ENCODE measurements at places on chromosomes 11 and 22.

GRCh38 chr22:22816171-22816514, 71.5 kb upstream of the IGLL5 start:
- DNase-seq: no peak

- no peak for DNase-seq
These were observed 253.3 kb upstream of the ISX start for GRCh38 chr22:34812631-34813030.

DNA sequence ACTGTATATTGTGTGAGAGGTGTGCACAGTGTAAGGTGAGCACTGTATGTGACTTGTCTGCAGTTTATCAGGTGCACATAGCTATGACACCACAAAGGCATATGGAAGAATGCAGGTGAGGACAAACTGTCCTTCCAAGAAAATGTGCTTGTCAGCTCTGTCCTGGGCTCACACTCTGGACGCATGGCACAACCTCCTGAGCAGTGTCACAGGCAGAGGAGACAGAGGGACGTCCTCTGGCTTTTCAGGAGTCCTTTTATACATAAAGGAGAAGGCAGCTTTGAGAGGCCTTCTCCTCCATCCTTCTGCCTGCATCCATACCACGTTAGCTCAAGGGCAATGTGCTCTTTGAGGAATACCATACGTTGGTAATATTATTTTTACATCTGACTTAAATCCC, 7.5 kb upstream of the MYOD1 start:
- DNase-seq: no peak

DNA sequence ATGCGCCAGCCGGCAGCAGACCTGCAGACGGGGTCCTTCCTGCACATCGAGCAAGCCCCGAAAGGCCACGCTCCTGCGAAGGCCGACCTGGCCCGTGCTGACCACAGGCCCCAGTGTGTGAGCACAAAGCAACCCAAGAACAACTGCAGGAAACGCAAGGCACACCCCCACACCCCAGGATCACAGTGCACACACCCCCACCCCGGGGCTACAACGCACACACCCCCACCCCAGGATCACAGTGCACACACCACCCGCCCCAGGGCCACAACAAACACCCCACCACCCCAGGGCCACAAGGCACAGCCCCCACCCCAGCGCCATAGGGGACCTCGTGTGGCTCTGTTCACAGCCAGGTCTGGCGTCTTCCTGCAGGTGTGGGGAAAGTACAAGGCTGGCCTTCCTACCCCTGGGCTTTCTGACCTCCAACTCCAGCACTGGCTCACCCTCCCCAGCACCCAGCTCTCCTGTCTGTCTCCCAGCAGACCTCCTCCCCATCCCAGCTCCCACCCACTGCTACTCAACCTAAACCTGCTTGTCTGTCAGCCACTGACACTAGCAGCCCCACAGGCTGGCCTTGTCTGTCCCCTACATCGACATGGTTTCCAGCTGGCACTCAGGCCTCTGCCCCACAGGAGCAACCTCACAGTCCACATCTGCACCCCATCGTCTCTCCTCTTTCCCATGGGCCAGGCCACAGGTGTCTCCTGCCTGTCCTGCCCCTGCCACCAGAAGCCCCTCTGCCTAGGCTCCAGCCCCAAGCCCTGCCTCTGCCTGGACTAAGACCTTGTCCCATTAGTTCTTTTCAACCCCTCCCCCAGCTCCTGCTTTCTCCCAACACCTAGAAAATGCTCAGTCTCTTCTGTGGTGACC, 20.5 kb upstream of the EFCAB6 start:
- no peak for DNase-seq

DNA sequence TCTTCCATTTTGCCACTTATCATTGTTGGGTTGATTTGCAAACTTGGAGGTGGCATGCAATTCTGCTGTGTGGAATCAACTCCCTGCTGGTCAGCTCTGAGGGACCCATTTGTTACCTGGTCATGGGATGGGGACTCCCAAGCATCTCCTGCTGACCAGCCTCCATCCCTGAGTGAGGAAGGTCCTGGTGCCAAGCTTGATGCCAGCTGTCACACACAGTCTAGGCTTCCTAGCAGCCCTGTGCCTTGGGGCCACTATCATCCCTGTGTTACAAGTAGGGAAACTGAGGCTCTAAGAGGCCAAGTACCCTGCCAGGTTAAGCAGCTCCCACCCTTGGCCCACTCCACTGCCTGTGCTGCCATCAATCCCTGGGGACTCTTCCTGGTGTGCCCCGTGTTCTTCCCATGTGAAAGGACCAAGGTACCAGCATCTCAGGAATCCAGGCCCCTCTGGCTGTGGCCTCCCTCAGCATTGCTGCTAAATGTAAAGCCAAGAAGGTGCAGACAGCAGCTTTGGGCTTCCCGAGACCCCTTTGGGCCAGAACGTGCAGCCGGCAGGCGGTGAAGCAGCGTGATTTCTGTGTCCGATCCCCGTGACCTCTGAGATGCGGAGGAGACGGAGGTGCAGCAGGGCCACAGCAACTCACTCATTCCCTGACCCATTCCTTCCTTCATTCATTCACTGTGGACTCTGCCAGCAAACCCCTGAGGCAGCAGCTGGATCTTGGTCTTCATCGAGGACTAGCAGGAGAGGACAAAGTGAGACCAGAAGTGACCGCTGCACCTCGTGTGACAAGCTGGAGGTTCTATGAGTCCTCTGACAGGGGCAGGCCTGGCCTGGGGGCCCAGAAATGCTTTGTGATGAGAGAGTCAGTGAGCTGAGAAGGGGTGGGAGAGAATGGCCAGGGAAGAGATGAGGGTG, 49.7 kb downstream of the MYEOV start:
- no peak for DNase-seq

DNA sequence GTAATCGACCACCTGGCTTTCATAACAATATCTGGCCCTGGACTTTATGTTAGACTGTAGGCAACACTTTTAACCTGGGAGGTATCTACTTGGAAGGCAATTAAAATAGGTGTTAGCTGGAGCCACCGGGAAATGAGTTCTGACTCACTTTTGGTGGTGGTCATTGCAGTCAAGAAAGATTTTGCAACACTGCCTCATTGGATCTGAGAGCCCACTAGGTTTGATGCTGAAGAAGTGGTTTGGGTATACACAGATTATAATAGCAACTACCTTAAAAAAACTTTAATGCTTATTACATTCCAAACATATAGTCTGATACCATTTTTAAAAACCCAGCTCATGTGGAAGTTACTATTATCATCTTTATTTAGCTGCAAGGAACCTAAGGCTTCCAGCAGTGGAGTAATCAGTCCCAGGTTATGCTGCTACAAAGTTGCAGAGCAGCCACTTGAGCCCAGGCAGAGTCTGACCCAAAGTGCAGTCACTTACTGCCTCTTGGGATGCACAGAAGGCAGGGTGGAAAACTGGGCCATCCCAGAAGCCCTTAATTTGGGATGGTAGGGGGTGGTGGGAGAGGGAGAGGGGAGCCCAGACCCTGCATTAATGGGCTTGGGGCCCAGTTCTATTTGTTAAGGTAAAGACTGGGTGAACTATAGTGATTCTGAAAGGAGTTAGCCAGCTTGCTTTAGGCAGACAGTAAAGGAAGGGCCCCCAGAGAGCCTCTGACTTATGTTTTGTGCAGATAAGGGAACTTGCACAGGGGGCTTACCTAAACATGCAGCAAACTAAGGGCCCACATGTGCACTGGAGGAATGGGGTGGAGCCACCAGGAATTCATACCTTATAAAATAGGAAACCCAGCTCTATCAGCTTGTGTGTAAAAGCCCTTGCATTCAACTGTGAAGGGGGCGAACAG, 149.4 kb downstream of the SNX19 start:
- DNase-seq: no peak

DNA sequence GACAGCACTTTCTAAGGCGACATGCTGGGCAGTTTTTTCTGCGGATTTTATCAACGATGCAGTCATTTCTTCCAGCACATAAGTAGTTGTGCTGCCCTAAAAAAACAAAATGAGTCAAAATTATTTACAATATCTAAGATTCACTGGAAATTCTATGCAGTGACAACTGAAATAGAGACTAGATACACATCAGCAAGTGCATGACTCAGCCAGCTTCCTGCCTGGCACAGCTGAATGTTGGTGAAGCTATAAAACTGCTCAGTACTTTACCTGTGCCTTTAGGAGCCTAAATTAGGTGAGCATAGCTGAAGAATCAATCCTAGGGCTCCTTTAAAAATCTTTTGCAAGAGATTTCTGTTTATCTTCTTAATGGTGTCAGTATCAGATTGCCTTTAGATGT, 37.8 kb downstream of the PGR start:
- DNase-seq: no peak

- DNase-seq: no peak
These were observed 77.8 kb upstream of the GDPD4 start for GRCh38 chr11:77379253-77379652.

DNA sequence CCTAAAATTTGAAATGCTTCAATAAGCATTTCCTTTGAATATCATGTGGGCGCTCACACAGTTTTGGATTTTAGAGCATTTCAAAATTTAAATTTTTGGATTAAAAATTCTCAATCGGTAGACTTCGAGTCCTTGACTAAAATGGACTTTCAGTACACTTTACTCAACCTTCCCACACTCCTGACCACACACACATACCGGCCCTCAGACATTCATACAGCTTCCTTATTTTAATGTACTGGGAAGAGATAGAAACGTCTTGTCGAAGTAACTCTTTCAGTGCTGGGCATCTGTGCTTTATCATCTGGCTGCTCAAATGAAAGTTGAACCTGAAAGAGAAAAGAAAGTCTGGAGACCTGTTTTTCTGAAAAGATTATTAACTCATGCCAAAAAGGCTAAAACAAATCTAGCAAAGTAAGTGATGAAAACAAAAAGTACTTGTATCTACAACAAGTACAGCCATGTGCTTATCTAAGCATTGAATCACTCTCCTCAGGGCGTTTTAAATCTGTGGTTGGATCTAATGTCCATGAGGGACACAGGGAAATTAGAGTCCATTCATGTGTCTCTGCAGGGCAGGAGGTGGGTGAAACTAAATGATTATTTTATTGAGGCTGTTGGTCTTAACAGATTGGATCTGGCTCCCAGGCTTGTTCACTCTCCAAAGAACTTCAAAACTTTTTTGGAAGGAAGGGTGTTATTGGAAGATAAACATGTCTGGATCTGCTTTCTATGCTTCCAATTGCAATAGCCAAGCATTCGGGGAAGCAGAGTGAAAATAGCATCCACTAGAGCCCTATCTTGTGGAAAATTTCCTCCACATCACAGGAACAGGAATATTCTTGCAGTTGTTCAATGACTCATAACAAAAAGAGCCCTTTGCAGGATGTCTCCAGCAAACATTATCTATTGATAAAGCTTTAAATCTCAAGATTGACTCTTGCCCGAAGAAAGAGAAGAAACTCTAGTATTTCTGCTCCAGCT, 47.0 kb downstream of the CARD18 start:
- DNase-seq: no peak

DNA sequence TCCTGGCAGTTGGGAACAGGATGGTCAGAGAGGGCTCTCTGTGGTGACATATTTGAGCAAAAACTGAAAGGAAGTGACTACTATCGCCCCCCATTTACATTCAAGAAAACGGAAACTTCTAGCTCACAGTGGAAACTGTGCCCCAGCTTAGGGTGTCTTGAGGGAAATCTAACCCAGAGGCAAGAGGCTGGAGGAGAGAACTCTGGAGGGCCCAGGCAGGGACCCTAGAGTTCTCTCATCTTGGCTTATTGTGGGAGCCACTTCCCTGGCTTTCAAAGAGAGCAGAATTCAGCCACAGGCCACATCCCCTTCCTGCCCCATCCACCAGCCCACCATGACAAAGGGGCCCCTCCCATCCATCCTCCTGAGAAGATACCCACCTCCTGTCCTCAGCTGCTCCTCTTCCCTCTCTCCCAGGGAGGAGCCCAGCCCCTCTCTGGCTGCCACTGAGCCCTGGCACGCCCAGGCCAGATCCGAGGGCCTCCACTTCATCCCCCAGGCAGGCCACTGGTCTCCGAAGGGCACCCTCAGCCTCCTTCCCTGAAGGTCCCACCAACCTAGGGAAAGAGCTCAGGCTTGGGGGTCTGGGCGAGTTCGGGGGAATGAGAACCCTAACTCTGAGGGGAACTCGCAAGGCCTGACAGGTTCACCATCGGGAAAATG, 1.6 kb upstream of the TMPRSS13 start:
- DNase-seq: no peak

DNA sequence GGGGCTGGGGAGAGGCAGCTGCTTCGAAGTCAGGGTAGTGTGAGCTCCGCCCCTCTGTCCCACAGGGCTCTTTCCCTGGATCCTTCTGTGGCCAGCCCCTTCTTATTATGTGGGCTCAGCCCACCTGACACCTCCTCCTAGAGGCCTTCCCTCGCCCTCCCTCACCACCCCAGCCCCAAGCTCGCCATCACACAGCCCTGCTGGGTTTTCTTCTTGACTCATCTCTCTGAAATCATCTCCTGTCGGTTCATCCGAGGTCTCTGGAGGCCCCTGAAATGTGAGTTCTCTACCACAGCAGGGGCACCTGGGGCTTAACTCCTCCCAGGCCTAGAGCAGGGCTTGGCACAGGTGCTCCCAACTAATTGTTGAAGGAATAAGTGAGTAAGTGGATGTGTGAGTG, 65.2 kb downstream of the CACNA1I start:
- DNase-seq: no peak

GRCh38 chr11:46527591-46528130, 66.2 kb downstream of the AMBRA1 start:
- no peak for DNase-seq

- DNase-seq: no peak
These were observed 59.2 kb upstream of the CD5 start for GRCh38 chr11:61042961-61043540.

DNA sequence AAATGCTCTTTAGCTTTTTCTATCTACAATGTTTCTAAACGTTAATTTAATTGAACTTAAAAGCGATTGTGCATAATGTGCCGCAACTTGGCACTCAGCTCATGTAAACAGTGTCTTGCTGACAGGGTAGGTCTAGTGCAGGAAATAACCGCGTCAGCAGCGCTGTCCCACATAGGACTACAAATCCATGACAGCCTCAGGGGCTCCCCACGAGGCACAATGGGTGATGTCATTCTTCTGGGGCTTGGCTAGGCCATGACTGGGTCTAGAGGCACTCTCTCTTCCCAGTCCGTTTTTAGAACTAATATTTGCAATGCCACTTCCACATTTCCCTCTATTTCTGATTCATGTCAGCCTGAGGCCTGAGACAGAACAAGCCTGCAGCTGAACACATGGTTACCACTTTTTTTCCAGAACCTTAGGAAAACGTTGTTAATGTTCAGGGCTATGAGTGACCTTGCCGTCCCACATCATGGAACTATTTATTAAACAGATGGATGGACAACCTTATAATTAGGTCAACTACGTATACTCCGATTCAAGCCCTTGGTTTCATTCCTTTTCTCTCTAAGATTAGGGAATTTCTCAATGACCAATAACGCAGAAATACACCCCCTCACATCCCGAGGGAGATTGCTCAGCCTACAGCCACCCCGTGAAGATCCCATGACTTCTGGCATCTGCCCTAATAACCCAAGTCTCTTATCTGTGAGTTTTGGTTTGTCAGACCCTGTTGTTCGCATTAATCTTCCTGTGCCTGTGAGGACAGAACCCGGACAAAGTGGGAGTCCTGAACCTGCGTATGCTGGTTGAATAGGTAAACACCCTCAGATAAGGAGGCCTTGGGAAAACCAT, 19.4 kb upstream of the SNX32 start:
- peak; percentile 22 for DNase-seq

DNA sequence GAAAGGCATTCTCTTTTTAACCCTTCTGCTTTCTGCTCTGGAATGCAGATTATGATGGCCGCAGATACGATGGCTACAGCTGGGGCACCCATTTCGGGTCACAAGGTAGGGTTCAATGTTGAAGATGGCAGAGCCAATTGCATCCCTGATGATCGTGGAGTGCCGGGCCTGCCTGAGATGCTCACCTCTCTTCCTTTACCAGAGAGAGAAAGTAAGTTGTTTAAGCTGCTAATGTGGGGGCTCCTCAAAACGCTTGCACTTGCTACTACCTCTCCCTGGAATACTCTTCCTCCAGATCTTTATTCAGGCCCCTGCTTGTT, 50.8 kb upstream of the PRDM11 start:
- no peak for DNase-seq
